ENCODE measurements at places on chromosomes 3 and 15.
A peak's percentile ranks its signal among the peaks of the same experiment; 100 is the strongest.

DNA sequence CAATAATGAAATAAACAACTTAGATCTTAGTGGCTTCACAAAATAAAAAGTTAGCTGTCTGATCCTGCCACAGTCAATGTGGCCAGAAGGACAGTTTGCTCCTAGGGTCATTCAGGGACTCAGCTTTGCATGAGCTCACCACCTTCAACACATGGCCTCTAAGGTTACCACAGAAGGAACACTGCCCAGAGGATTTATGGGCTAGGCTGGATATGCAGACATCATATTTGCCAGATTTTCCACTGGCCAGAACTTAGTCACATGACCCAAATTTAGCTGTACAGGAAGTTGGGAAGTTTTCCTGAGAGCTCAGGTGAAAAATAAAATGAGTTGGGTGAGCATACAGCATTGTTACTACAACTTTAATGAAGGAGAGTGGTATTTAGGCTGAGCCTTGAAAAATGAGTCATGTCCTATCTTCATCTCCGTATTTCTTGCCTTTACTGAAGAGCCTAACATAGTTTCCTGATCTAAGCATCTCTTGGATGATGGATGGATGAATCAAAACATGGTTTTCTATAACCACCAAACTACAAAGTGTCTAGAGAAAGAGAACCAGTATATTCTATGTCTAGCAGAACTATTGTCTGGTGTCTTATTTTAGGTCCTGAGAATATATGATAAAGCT lies 54.9 kb upstream of the TMEM108 start:
- no peak for DNase-seq

GRCh38 chr3:140468407-140468806 lies 209.5 kb upstream of the TRIM42 start:
- DNase-seq: no peak

- DNase-seq: peak; percentile 50
Observed at GRCh38 chr3:125168711-125169393, 43.7 kb downstream of the SLC12A8 start.

DNA sequence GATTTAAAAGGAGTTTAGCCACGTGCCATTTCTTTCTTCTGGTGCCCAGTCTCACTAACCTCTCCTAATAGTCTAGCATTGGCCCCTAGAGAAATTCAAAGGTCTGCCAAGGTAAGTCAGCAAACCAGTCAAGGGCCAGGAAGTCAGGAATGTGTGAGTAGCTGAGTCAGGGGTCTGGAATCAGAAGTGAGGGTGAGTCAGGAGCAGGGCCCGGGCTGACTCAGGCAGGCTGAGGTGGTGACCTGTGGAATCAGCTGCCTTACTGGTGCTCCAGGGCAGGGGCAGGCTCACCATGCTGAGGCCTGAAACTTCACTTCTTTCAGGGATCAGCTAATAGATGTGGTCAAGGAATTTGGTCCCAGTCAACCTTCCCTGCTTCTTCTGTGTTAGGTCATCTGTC lies 105.8 kb upstream of the MYZAP start:
- no peak for DNase-seq

DNA sequence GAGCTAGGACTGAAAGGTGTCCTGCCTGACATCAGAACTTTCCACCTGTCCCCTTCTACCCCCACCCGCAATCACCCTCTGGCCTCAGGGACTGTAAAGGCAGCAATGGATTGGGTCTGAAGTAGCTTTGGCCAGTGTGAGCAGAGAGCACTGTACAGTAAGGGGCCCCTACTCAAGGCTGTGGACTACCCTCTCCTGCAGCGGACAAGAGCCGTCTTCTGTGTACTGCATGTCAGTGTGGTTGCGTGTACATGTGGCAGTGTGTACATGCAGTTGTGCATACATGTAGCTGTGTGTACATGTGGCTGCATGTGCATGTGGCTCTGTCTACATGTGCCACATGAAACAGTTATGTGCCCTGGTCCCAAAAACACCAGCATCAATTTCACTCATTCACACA lies 205.9 kb upstream of the LINGO1 start:
- DNase-seq: no peak

- DNase-seq: no peak
Observed at GRCh38 chr3:43998836-43999727, 242.6 kb upstream of the TOPAZ1 start.

DNA sequence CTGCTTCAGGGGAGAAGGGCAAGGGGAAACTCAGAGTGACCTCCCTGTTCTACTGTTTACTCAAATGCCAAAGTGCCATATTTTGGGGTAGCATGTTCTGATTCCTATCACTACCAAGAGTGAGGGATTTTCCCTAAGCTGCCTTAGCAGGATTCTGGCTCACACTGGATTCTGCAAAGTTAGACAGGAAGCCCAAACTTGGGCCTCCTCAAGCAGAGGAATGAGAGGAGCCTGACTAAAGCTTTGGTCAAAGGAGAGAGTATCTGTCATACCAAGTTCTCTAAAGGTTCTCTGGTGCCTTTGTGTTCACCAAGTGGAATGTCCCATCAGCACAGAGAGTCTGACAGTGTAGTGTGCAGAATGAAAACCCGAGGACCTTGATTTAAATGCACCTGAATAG lies 8.8 kb upstream of the RARB start:
- DNase-seq: no peak

GRCh38 chr3:157611536-157612076 lies 108.4 kb upstream of the VEPH1 start:
- DNase-seq: no peak

GRCh38 chr3:177724020-177724638 lies 526.8 kb upstream of the TBL1XR1 start:
- DNase-seq: no peak

GRCh38 chr3:57026944-57027343 lies 33.5 kb upstream of the SPATA12 start:
- no peak for DNase-seq

DNA sequence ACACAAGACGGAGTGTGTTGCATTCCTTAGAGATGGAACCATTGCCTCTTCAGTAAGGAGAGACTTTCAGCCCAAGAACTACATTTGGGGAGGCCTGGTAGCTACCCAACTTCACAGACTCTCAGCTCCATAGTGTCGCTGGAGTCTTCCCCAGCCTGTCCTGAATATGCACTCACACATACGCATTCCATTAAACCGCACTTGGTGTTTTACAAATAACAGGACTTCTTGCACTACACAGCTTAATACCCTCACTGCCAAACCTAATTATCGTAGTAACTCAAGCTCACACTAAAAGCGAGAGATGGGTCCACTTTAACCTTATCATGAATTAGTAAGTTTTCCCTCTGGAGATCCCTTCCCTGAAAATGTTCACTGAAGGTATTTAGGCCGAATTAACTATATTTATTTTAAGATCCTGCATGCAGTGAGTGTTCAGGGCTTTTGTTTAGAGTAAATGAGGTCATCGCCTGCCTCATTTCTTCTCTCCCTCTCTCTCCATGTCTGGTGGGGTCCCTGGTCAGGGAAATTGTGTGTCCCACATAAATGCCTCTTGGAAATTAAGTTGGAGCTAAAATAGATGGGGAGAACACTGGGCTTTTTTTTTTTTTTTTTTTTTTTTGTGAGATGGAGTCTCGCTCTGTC lies 171.9 kb downstream of the FAM43A start:
- no peak for DNase-seq

GRCh38 chr3:185887066-185887465 lies 50.7 kb downstream of the TRA2B start:
- no peak for DNase-seq

GRCh38 chr15:101058735-101059134 lies 139.6 kb downstream of the LRRK1 start:
- peak; percentile 32 for DNase-seq

GRCh38 chr3:194181612-194182529 lies 45.9 kb downstream of the HES1 start:
- no peak for DNase-seq

DNA sequence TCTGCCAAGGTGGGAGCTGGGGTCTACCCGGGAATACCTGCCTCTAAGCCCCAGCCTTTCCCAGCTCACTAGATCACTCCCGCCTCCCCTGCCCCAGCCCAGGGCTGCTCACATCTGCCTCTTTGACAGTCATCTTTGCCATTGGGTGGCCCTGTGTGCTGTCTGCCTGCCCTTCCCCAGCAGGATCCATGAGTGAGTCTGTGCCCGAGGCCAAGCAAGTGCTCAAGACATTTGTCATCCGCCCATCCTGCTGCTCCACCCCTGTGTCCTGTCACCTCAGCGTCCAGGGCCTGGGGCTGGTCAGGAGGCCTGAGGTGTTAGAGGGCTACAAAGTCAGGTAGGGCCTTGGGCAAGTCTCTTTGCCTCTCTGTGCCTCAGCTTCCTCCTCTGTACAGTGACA lies 89.4 kb downstream of the LSM3 start:
- no peak for DNase-seq

DNA sequence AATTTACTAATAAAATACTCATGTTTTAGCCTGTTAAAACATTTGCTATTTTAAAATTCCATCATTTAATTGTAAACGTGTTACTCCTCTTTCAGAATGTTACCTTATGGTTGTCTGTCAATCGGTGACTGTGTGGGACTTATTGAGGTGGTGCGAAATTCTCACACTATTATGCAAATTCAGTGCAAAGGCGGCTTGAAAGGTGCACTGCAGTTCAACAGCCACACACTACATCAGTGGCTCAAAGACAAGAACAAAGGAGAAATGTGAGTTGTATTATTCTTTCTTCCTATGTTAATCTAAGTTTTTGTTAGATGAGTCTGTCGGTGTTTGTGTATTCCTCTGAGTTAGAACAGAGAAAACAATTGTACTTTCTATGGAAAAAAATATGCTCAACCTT lies 21.7 kb downstream of the KCNMB3 start:
- DNase-seq: no peak

DNA sequence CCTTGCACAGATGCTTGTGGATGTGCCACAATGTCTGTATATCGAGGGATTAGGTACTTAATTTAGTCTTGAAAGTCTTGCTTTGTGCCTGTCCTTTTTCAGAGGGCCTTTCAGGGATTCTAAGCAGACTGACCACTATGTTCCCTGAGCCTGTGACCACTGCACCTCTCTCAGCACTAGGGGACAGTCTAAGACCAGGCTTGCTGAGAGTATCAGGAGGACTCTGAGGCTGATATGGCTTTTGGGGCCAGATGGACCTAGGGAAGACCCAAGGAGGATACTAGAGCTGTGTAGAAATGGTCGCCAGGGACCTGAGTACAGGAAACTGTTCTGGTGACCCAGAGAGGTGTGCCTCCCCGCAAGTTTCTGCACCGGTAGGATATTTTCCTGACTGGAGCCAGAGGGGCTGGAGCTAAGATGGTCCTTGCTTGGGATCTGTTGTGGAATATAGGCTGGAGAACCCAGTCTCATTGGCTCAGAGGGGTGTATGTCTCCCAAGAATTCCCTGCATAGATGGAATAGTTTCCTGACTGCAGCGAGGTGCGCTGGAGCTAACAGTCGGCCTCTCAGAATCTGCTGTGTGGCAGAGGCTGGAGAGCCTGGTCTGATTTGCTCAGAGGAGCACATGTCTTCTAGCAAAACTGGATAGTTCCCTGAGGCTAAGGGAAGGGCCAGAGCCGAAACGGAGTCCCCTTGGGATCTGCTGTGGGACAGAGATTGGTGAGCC lies 213.2 kb upstream of the DCBLD2 start:
- no peak for DNase-seq

DNA sequence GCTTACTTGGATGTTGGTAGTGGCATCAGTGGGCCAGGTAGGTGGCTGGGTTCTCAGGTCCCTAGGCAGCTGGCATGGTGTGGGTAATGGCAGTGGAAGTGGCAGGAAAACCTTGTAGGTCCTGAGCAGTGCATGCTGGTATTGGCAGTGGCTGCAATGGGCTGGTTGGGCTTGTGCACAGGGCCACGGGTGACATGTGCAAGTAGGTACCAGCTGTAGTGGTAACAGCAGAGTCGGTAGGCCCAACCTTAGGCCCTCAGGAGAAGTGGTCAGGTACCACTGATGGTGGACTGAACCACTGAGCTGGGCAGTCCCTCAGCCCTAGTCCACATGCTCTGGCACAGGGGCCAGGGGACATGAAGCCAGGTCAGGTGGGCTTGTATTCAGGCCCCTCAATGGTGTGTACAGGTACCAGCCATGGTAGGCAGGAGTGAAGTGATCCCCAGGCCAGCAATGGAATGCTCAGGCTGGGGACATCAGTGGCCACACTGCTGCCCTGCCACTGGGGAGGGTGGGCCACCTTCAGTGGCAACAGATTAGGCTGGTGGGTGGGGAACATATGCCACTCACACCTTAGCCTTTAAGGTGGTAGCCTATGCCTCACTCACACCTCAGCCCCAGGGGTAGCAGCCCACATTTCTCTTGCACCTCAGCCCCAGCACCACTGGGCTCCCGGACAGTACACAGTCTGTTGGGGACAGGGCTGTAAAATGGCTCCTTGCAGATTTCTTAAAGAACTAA lies 118.1 kb downstream of the LRRK1 start:
- DNase-seq: peak; percentile 35

GRCh38 chr3:31462050-31462569 lies 70.6 kb upstream of the STT3B start:
- DNase-seq: no peak

DNA sequence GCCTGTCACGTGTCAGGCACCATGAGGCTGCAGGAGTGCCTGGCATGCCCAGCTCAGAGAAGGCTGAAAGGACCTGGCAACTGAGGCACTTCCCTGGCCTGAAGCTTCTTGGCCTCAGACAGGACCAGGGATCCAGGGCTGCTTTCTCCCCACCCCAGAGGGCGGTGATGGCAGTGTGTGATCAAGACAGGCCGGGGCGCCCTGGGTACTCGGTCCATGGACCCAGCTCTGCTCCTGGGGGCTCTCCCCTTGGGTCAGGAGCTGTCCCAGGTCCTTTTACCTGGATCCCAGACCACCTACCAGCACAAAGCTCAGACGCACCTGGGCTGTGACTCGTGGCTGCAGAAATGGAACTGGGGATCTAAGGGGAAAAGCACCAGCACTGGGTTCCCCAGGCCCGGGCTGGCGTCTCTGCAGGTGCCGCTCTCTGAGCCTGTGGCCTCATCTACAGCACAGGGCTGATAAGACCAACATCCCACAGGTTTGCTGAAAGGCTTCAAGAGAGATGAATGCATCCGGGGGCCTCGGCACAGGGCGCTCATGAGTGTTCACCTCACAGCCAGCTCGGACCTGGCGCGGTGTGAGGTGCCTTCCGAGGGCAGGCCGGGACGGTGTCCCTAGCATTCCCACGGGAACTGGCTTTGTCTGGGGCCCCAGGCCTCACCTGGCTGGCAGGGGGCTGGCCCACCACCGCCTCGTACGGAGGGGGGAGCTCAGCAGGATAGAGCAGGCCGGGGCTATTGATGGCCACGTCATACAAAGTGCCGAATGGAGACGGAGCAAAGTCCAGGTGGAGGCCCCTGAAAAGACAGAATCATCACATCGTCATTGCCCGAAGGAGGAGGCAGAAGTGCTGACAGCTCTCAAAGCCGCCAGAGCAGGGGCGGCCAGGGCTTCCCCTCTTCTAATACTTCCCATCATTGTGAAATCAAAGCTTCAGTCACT lies 133.6 kb downstream of the NSMCE3 start:
- DNase-seq: peak; percentile 49

DNA sequence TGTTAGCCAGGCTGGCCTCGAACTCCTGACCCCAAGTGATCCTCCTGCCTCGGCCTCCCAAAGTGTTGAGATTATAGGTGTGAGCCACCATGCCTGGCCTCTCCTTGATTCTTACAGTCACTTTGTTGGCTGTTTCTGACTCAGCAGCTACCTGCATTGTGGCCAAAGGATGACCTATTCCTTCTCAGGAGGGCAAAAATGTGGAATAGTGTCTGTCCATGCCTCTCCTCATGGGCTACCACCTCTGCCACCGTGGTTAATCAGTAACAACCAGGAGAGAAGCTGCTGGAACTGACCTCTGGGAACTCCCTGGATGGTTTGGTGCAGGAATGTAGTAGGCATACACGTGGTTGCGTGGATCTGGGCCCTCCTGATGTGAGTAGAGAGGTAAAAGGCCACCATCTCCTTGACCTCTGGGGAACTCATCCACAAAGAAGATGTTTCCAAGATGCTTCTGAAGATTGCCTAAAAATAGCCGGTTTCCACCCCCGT lies 63.3 kb downstream of the FLNB start:
- no peak for DNase-seq

- DNase-seq: no peak
Observed at GRCh38 chr3:132380920-132381319, 36.4 kb upstream of the DNAJC13 start.

All from suprapubic skin (tissue), 4 donors.